ENCODE measurements at places on chromosomes 5 and 9. TPM values are rescaled to one million over a fixed set of nuclear protein-coding genes. Genes with fewer than 3 reads are reported as not detected.

Gene HARS1
- 33.3 TPM for total RNA-seq

Gene FOXD4
- total RNA-seq = not detected

DNA sequence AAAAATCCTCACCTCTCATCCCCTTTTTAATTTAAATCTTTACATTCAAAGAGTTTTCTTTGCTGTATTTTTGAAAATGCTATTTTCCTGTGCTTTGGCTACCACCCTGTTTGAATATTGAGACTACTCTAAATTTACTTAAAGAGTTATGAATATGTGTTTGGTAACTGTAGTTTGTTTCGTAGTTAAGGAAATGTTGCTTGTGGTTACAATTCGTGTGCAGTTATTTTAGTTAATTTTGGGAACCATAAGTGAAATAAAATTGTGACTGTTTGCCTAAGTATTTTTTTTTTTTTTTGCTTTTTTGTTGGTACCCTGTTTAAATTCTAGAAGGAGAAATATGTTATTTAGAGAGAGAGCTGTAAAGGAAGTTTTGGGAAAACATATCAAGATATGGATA is 78.7 kb downstream of the XRCC4 start:
- H3K4me1 ChIP-seq = no peaks in the 10 kb centered on the region
- H3K36me3 ChIP-seq = no peaks in the 10 kb centered on the region
- H3K27me3 ChIP-seq = no peaks in the 10 kb centered on the region
- DNase-seq = no peak
- H3K27ac ChIP-seq = no peak overlapping the region
- no peak overlapping the region for H3K4me3 ChIP-seq

Gene SHISAL2B
- total RNA-seq = not detected

DNA sequence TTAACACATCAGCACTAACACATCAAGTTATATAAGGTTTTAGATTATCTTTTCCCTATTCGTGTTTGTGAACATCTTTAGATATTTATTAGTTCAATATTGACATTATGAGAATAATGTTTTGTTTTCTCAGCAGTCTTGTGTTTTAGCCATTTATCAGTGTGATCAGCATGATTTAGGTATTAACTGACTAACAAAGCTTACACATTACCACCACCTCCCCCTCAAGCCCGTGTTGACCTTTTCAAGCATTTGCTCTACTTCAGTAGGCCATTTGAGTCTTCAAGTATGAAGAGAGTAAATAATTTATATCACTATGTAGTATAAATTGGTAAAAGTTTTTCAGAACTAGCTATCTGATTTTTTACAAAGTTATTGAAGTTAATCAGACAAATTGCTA is 6.9 kb downstream of the PBX3 start:
- no peaks in the 10 kb centered on the region for H3K27me3 ChIP-seq
- H3K36me3 ChIP-seq = no peaks in the 10 kb centered on the region

DNA sequence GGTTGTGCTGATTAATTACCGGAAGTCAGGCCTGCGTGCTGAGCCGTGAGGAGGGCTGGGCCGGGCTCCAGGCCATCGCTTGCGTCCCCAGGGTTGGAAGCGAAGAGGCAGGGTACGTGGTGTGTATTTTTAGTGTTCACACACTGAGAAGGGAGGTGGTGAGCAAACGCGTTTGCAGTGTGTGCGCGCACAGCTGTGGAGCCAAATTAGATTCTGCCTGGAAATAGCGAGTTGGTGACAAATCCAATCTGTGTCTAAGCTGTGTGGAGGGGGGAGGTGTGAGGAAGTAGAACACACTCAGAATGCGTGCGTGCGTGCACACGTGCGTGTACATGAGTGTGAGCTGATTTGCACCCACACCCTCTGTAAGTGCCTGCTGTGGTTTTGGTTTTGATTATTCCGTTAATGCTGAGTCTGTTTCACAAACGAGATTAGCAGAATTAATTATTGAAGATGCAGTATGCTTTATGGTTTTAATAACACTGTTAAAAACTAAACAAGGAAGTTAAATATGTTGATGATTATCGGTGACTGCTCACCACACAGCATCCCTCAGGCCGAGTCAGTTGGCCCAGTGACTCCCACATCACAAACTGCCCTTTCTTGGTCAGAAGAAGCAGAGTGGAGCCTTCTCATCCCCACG is 111.8 kb upstream of the FCN2 start:
- H3K4me3 ChIP-seq = no peak overlapping the region
- no peaks in the 10 kb centered on the region for H3K36me3 ChIP-seq
- H3K27ac ChIP-seq = peak overlapping the region; percentile 11
- no peaks in the 10 kb centered on the region for H3K27me3 ChIP-seq
- peak; percentile 71 for DNase-seq
- no peaks in the 10 kb centered on the region for H3K4me1 ChIP-seq

- no peak for DNase-seq
- no peaks in the 10 kb centered on the region for H3K27me3 ChIP-seq
- H3K27ac ChIP-seq = no peak overlapping the region
- H3K4me1 ChIP-seq = no peaks in the 10 kb centered on the region
Measured at GRCh38 chr5:67409126-67409777, 212.7 kb upstream of the CD180 start.

Gene OTULIN
- total RNA-seq = 10.0 TPM

Gene ADRA1B
- 5.2 TPM for total RNA-seq

DNA sequence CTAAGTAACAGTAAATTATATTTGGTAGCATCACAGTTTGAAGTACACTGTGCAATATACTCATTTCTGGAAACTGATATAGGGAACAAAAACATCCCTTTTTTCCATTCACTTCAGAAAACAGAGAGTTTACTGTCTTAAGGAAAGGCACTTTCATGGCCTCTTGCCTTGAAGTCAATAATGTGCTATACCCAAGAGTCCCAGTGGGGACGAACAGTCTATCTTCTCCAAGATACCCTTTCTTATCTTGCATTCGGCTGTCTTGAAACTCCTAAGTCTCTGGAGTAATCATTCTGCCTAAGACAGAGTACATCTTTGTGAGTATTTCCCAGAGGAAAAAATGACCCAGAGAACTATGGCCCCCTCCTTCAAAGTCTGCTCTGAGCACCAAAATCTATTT is 107.1 kb downstream of the SLC1A3 start:
- H3K27ac ChIP-seq = no peak overlapping the region
- H3K4me1 ChIP-seq = no peaks in the 10 kb centered on the region
- no peaks in the 10 kb centered on the region for H3K36me3 ChIP-seq
- H3K27me3 ChIP-seq = no peaks in the 10 kb centered on the region
- no peak for DNase-seq

DNA sequence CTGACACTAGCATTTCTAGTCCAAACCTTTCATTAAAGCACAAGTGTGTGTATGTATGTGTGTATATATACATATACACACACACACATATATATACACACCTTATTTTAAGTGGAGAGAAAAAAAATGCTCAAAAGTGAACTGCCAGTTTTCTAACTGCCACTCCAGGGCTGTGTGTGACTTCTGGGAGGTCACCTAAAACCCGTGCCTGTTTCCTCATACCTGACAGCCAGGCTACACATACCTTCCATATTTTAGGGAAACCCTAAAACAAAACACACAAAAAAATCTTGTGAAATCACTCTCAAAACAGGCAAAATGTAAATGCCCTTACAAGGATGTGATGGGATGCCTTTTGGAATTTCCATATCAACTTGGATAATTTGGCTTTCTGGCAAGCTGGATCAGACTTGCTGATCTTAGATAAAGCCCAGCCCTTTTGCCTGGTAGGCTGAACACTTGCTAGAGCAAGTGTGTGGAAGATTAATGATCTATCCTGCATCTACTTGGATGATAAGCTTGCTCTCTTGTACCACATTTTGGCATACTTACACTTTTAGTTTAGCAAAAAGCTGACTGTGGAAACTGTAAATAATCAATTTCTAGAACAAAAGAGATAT is 127.8 kb downstream of the GNAQ start:
- H3K4me1 ChIP-seq = no peaks in the 10 kb centered on the region
- DNase-seq = no peak
- H3K27ac ChIP-seq = no peak overlapping the region
- H3K27me3 ChIP-seq = no peaks in the 10 kb centered on the region
- H3K36me3 ChIP-seq = no peaks in the 10 kb centered on the region
- no peak overlapping the region for H3K4me3 ChIP-seq

- H3K27ac ChIP-seq = no peak overlapping the region
- no peak overlapping the region for H3K4me3 ChIP-seq
- no peaks in the 10 kb centered on the region for H3K36me3 ChIP-seq
- no peaks in the 10 kb centered on the region for H3K4me1 ChIP-seq
- no peak for DNase-seq
Measured at GRCh38 chr5:53173083-53173482, 63.5 kb upstream of the MOCS2 start.

DNA sequence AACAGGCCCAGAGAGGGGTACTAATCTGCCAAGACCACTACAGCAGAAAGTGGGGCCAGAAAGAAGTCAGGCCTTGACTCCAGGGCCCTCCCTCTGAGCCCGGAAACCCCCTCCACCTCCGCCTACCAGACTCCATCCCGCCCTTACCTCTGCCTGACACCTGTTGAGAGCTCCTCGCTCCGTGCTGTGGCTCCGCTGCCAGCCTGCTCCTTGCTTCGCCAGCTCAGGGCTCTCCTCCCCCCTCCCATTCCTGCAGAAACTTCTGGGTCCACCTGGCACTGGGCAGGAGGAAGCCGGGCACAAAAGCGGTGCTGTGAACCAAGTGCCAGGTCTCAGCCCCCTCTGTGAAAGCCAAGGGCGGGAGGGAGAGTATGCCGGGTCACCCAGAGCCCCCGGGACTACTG is 6.4 kb upstream of the ST6GALNAC6 start:
- no peak overlapping the region for H3K4me3 ChIP-seq
- H3K27me3 ChIP-seq = no peaks in the 10 kb centered on the region
- peaks cover 23% of the 10 kb centered on the region for H3K4me1 ChIP-seq
- peak; percentile 19 for DNase-seq
- no peaks in the 10 kb centered on the region for H3K36me3 ChIP-seq

Gene OSTF1
- 31.2 TPM for total RNA-seq

DNA sequence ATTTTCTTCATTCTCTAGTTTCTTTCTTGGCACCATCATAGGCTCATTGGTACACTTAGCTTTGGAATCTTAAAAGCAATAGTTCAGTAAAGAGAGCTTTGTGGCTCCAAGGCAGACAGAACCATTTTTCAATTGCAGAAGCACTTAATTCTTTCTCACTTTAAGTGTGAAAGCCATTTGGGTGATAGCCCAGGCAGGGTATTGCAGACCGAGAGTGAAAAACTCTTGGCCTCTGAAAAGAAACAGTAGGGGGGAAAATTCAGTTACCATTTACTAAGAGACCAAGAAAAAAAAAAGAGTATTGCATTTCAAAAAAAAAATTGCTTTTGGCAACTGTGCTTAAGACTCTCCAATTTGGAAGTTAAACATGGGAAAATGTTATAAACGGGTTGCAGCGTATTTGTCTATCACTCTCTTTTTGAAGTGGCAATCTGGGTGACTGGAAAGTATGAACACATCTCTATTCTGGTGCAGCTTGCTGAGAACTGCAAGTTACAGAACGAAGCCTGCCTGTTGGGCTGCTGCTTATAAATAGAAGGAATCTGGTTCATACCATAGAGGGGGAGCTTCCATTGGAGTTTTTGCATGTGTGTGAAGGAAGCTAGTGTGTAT is 170.5 kb downstream of the TLE4 start:
- DNase-seq = no peak
- no peak overlapping the region for H3K4me3 ChIP-seq
- no peaks in the 10 kb centered on the region for H3K4me1 ChIP-seq
- H3K36me3 ChIP-seq = no peaks in the 10 kb centered on the region
- no peaks in the 10 kb centered on the region for H3K27me3 ChIP-seq

- no peaks in the 10 kb centered on the region for H3K4me1 ChIP-seq
- no peak for DNase-seq
- H3K36me3 ChIP-seq = no peaks in the 10 kb centered on the region
- no peaks in the 10 kb centered on the region for H3K27me3 ChIP-seq
- H3K27ac ChIP-seq = no peak overlapping the region
- no peak overlapping the region for H3K4me3 ChIP-seq
Measured at GRCh38 chr5:42894057-42894456, 82.4 kb upstream of the SELENOP start.

Gene PCDHB3
- 1.0 TPM for total RNA-seq

GRCh38 chr9:97647996-97648395 is 14.4 kb downstream of the NCBP1 start:
- no peaks in the 10 kb centered on the region for H3K4me1 ChIP-seq
- no peaks in the 10 kb centered on the region for H3K27me3 ChIP-seq
- DNase-seq = no peak
- no peaks in the 10 kb centered on the region for H3K36me3 ChIP-seq
- H3K4me3 ChIP-seq = no peak overlapping the region

- no peak overlapping the region for H3K4me3 ChIP-seq
- no peak overlapping the region for H3K27ac ChIP-seq
- H3K4me1 ChIP-seq = no peaks in the 10 kb centered on the region
- no peaks in the 10 kb centered on the region for H3K36me3 ChIP-seq
Measured at GRCh38 chr5:39775086-39775796, 350.5 kb upstream of the DAB2 start.

DNA sequence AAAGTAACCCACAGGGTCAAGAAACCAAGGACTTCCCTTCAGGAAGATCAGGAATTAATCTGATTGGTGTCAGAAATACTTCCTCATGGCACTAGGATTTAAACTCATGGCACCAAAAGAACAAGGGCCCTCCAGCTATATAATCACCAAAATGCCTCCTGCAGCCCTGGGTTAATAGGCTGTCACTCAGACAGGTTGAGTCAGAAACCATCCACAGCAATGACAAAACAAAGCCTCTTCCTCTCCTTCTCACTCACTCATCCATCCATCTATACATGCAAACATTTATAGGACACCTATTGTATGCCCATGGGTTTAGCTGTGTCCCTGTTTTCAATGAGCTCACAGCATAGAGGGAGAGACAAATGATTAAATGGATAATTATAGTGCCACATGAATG is 62.5 kb upstream of the SPOCK1 start:
- no peak overlapping the region for H3K4me3 ChIP-seq
- no peak for DNase-seq
- no peaks in the 10 kb centered on the region for H3K36me3 ChIP-seq
- no peaks in the 10 kb centered on the region for H3K27me3 ChIP-seq

- no peaks in the 10 kb centered on the region for H3K4me1 ChIP-seq
- no peaks in the 10 kb centered on the region for H3K27me3 ChIP-seq
- no peak overlapping the region for H3K27ac ChIP-seq
- no peak overlapping the region for H3K4me3 ChIP-seq
Measured at GRCh38 chr9:83423815-83424707, 114.1 kb downstream of the FRMD3 start.

Gene PCDHA5
- total RNA-seq = 2.3 TPM

- no peaks in the 10 kb centered on the region for H3K36me3 ChIP-seq
- no peak overlapping the region for H3K4me3 ChIP-seq
- no peaks in the 10 kb centered on the region for H3K27me3 ChIP-seq
- H3K4me1 ChIP-seq = no peaks in the 10 kb centered on the region
- peak; percentile 70 for DNase-seq
- peak overlapping the region; percentile 62 for H3K27ac ChIP-seq
Measured at GRCh38 chr5:150245111-150245789, 44.3 kb downstream of the CAMK2A start.
